Hepatocyte (in vitro differentiated cells): ENCODE measurements at places on chromosomes 2 and 18. TPM values are rescaled to one million over a fixed set of nuclear protein-coding genes. Genes with fewer than 3 reads are reported as not detected.

The ASTL gene
- not detected in 2 replicates for total RNA-seq

The NEU2 gene
- total RNA-seq: not detected in 2 replicates

The PTH2R gene
- not detected in 2 replicates for total RNA-seq

The CSRNP3 gene
- total RNA-seq: 8.1 and 14.0 TPM in 2 replicates

The IL37 gene
- not detected in 2 replicates for total RNA-seq

The EIPR1 gene
- 42.3 and 60.9 TPM in 2 replicates for total RNA-seq

The CHRND gene
- not detected in 2 replicates for total RNA-seq

The SOCS6 gene
- total RNA-seq: 28.0 and 35.3 TPM in 2 replicates

The GRHL1 gene
- 10.0 and 10.9 TPM in 2 replicates for total RNA-seq

The CNGA3 gene
- total RNA-seq: 0.04 and 0.13 TPM in 2 replicates

The IL36RN gene
- 0.12 and 0.63 TPM in 2 replicates for total RNA-seq

The EMILIN2 gene
- 10.6 and 11.9 TPM in 2 replicates for total RNA-seq

The DPP10 gene
- 15.7 and 18.1 TPM in 2 replicates for total RNA-seq

The REG1B gene
- not detected in 2 replicates for total RNA-seq

The RAB3GAP1 gene
- total RNA-seq: 61.1 and 62.5 TPM in 2 replicates

The ATOH8 gene
- 2.0 and 2.9 TPM in 2 replicates for total RNA-seq

The SETBP1 gene
- total RNA-seq: 20.1 and 21.1 TPM in 2 replicates

The TMEM182 gene
- 2.6 and 5.1 TPM in 2 replicates for total RNA-seq

The NRP2 gene
- 60.2 and 79.2 TPM in 2 replicates for total RNA-seq

The ARHGEF4 gene
- total RNA-seq: 15.8 and 17.8 TPM in 2 replicates

The CNDP1 gene
- total RNA-seq: not detected in 2 replicates

The TUBB8B gene
- total RNA-seq: 0.16 TPM in 1 of 2 replicates, not detected in the other

The SERPINB13 gene
- not detected in 2 replicates for total RNA-seq

The ZNF385B gene
- 1.5 and 2.4 TPM in 2 replicates for total RNA-seq

The IHH gene
- 23.0 and 23.1 TPM in 2 replicates for total RNA-seq

The KLHL30 gene
- not detected in 2 replicates for total RNA-seq

The NAT8 gene
- total RNA-seq: 3.8 and 4.8 TPM in 2 replicates

The C2orf80 gene
- not detected in 2 replicates for total RNA-seq

The RAB6C gene
- 0.04 and 0.13 TPM in 2 replicates for total RNA-seq

The PLGLB1 gene
- 4.4 and 6.6 TPM in 2 replicates for total RNA-seq

The CENPA gene
- total RNA-seq: 1.7 and 3.1 TPM in 2 replicates

The FSHR gene
- total RNA-seq: 0.20 and 0.68 TPM in 2 replicates

The ZNF407 gene
- total RNA-seq: 12.4 and 13.4 TPM in 2 replicates

The REG3A gene
- total RNA-seq: 1.2 and 1.6 TPM in 2 replicates

The RBKS gene
- total RNA-seq: 5.5 and 6.7 TPM in 2 replicates

The CCBE1 gene
- 2.8 and 3.1 TPM in 2 replicates for total RNA-seq

The AQP12B gene
- 0.04 TPM in 1 of 2 replicates, not detected in the other for total RNA-seq
